ENCODE measurements at places on chromosomes 12 and 14.

- no peak for DNase-seq
- no peaks in the 10 kb centered on the region for H3K27me3 ChIP-seq
- no peaks in the 10 kb centered on the region for H3K36me3 ChIP-seq
- no peaks in the 10 kb centered on the region for H3K4me1 ChIP-seq
Measured at GRCh38 chr14:58736606-58737005, 98.8 kb downstream of the DACT1 start.

DNA sequence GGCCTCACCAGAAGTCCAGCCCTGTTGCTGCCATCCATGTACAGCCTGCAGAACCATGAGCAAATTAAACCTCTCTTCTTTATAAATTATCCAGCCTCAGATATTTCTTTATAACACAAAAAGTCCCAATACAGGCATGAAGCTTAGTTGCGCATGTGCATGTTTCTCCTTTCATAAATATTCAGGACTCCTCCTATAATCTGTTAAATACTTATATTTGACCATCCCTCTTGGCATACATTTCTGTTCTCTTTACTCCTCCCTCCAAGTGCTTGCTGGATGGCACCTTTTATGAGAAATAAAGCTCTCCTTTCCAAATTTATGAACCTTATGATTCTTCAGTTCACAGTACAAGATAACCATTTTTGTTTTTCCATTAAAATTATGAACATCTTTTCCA is 20.5 kb downstream of the DAAM1 start:
- no peak overlapping the region for H3K4me3 ChIP-seq
- DNase-seq = no peak
- H3K36me3 ChIP-seq = no peaks in the 10 kb centered on the region
- H3K27ac ChIP-seq = no peak overlapping the region
- H3K4me1 ChIP-seq = peaks cover 45% of the 10 kb centered on the region

DNA sequence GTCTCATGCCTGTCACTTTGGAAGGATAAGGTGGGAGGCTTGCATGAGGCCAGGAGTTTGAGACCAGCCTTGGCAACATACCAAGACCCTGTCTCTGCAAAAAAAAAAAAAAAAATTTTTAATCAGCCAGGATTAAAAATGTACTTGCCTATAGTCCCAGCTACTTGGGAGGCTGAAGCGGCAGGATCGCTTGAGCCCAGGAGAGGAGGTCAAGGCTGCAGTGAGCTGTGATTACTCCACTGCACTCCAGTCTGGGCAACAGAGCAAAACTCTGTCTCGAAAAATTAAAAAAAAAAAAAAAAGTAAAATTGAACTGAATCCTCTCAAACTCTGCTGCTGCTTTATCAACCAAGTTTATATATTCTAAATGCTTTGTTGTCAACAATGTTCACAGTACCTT is 128.1 kb upstream of the AEBP2 start:
- no peak overlapping the region for H3K27ac ChIP-seq
- H3K4me1 ChIP-seq = no peaks in the 10 kb centered on the region
- H3K4me3 ChIP-seq = no peak overlapping the region
- no peak for DNase-seq
- H3K27me3 ChIP-seq = no peaks in the 10 kb centered on the region

DNA sequence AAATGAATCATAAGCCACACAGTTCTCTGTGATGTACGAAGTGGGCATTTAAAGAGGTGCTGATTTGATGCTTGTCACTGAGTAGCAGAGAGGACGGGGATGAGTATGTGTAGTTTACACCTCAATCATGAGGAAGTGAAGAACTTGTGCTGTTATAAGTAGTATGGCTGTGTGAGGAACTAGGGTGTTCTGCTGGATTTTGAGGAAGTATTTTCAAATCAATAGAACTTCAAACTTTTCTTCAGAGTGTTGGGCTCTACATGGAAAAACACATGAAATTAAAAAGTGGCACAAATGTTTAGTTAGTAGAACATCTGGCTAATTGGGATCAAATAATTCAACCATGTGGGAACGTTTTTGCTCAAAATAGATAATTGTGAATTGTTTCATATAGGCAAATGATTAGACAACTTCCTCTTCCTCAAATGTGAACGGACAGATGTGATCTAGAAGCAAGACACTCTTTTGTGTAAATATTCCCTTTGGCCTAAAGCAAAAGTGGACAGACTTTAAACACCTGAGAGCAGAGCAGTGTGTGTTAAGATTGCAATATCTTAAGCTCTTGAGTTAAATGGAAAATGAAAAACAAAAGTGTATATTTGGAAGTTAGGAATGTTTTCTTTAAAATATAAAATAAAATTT is 168.5 kb downstream of the NAV3 start:
- no peak overlapping the region for H3K27ac ChIP-seq
- H3K36me3 ChIP-seq = no peaks in the 10 kb centered on the region

DNA sequence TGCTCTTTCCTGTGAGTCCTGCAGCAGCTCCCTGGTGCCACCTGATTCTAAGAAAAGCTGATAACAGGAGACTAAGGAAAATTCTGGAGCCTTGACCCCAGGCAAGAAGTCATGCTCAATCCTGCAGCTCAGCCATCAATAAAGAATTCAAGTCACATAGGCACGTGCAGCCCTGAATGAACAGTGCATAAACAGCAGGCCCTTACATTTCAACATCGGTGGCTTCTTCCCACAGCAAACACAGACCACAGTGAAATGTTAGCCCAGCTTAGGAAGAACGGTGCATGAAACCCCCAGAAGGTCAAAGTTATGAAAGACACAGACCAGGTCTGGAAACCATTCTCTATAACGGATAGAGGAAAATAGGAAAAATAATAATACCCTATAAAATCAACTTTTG is 10.5 kb downstream of the CINP start:
- H3K4me3 ChIP-seq = no peak overlapping the region
- no peaks in the 10 kb centered on the region for H3K4me1 ChIP-seq
- peak overlapping the region; percentile 6 for H3K27ac ChIP-seq
- no peaks in the 10 kb centered on the region for H3K27me3 ChIP-seq
- DNase-seq = no peak
- H3K36me3 ChIP-seq = peaks cover 98% of the 10 kb centered on the region

- H3K27me3 ChIP-seq = no peaks in the 10 kb centered on the region
- H3K27ac ChIP-seq = no peak overlapping the region
- no peak overlapping the region for H3K4me3 ChIP-seq
- no peaks in the 10 kb centered on the region for H3K4me1 ChIP-seq
- no peaks in the 10 kb centered on the region for H3K36me3 ChIP-seq
- no peak for DNase-seq
Measured at GRCh38 chr12:58453306-58453705, 467.0 kb downstream of the LRIG3 start.

DNA sequence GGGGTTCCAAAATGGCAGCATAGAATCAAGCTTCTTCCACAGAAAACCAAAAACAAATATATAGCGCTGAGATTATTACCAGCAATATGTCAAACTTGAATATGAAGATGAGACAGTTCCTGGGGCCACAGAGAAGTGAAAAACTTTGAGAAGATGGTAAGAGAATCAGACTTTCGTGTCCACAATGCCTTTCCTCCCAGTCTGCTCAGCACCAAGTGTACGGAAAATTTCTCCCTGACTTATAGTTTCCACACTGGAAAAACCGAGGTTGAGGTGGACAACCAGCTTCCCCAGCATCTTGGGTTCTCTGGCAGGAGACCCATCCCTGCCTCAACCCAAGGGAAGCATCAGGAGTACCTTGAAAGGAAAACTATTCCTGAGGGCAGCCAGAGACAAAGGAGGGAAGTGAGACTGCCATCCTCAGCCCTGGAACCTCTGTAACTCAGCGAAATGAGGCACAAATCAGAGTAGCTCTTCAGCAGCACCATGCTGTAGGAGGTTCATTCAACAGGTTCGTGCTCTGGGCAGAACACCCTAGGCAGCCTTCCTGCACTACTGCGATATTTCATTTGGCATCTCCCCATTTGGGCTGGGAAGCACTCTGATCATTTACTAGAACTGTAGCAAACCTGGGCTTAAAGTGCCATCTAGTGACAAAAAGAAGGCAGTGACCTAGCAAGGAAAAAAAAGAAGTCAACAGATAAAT is 52.4 kb upstream of the CAPRIN2 start:
- H3K36me3 ChIP-seq = no peaks in the 10 kb centered on the region
- no peaks in the 10 kb centered on the region for H3K4me1 ChIP-seq
- H3K27ac ChIP-seq = no peak overlapping the region
- peak; percentile 28 for DNase-seq

- no peak overlapping the region for H3K27ac ChIP-seq
- H3K4me1 ChIP-seq = no peaks in the 10 kb centered on the region
- no peak overlapping the region for H3K4me3 ChIP-seq
Measured at GRCh38 chr12:91896286-91897024, 249.2 kb downstream of the BTG1 start.

DNA sequence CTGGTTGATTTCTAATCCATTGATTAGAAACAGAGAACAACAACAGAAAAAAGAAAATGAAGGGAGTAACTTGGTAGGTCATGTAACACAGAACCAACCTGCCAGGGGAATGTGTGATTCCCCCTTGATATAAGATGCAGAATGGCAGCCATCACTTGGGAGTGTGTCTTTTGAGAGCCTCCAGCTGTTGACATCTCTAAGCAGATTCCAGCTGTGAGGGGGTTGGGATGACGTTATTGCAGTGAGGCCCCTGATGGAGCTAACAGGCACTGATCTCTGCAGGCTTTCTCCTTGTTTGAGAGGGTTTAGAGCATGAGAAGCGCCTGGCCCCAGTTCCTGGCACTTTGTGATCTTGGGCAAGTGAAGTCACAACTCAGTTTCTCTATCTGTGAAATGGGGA is 124.9 kb downstream of the PELI2 start:
- no peak for DNase-seq
- no peaks in the 10 kb centered on the region for H3K36me3 ChIP-seq
- H3K27me3 ChIP-seq = no peaks in the 10 kb centered on the region
- H3K4me3 ChIP-seq = no peak overlapping the region
- H3K4me1 ChIP-seq = no peaks in the 10 kb centered on the region
- no peak overlapping the region for H3K27ac ChIP-seq

GRCh38 chr14:101083564-101084435 is 180.3 kb upstream of the RTL1 start:
- no peak overlapping the region for H3K4me3 ChIP-seq
- DNase-seq = no peak
- H3K36me3 ChIP-seq = no peaks in the 10 kb centered on the region
- no peaks in the 10 kb centered on the region for H3K27me3 ChIP-seq
- H3K27ac ChIP-seq = no peak overlapping the region

DNA sequence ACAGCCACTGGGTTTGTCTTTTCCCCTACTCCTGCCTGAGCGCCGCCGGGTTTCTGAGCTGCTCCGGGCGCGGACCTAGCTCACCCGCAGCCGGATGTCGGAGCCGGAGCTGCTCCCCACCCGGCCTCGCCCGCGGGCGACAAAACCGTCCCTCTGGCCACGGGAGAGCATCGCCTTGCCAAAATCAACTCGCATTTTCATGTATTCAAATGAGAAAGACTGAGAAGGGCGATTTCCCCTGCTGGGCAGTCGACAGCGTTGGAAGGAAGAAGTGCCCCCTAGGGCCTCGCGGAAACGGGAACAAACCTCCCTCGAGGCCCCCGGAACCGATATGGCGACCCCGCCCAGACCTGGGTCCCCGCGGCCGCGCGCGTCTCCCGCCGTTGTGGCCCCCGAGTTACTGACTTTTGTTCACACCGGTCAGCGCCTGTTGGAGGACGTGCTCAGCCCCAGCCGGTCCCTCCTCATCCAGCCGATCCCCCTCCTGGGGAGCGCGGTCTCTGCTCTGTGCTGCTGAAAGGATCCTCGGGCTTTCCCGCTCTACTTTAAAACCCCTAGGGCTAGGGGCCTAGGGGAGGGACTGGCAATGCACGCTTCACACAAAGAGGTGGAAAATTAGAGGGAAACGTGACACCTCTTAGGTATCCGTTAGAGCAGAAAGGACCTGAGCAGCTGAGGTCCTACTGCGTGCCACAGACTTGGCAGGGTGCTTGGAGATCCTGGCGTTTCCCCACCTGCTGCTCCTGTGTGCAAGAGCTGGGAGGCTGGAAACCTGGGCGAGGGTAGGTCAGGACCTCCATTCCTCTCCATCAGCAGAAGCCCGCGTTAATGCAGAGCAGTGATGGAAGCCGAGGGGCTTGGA is 4.3 kb downstream of the TTC6 start:
- DNase-seq = no peak
- peaks cover 96% of the 10 kb centered on the region for H3K27me3 ChIP-seq
- H3K36me3 ChIP-seq = no peaks in the 10 kb centered on the region
- H3K4me1 ChIP-seq = peaks cover 11% of the 10 kb centered on the region

DNA sequence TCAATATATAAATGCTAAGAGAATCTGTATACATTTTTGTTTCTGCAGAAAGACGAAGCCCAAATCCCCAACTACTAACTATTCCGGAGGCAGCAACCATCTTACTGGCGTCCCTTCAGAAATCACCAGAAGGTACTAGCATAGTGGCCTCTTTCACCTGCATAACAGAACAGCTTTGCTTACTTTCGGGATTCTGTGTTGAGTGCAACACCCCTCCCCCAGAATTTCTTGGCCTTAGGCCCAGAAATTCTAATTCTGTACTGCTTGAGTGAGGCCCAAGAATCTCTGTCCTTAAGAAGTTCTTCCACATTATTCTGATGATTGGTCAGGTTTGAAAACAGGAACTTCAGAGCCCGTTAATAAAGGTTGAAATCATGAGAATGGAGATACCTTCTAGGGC is 2.9 kb downstream of the SPX start:
- H3K4me1 ChIP-seq = peaks cover 5% of the 10 kb centered on the region
- no peaks in the 10 kb centered on the region for H3K36me3 ChIP-seq
- no peak overlapping the region for H3K27ac ChIP-seq
- no peak for DNase-seq
- no peak overlapping the region for H3K4me3 ChIP-seq

DNA sequence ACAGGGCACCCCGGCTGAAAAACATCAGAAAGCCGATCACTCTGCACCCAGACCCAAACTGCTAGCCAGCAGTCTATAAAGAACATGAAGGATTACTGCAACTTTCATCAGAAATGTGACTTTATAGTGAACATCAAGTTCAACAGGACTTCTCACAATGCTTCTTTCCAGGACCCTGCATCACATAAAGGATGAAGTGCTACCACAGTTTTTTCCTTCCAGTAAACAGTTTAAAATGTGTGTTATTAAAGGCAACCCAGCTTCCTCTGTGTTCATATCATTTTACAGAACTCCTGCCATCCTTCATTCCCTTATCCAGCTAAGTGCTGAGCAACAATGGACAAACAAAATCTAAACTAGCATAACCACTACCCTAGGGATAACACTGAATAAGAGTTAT is 280.3 kb upstream of the DIO2 start:
- no peaks in the 10 kb centered on the region for H3K27me3 ChIP-seq
- no peak overlapping the region for H3K4me3 ChIP-seq
- no peaks in the 10 kb centered on the region for H3K36me3 ChIP-seq
- H3K27ac ChIP-seq = no peak overlapping the region
- no peaks in the 10 kb centered on the region for H3K4me1 ChIP-seq

DNA sequence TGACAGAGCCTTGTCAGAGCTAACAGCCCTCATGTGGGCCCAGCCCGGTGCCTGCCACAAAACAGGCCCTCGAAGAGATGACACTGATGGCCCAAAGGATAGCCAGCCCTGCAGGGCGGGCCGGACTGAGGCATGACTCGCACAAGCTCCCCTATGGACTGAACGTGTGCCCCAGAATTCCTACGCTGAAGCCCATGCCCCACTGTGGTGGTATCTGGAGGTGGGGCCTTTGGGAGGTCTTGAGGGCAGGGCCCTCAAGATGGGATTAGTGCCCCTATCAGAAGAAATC is 38.6 kb downstream of the CHGA start:
- peak overlapping the region; percentile 86 for H3K27ac ChIP-seq
- DNase-seq = no peak
- H3K4me3 ChIP-seq = no peak overlapping the region
- no peaks in the 10 kb centered on the region for H3K36me3 ChIP-seq

GRCh38 chr12:24083838-24084237 is 134.4 kb upstream of the SOX5 start:
- no peak overlapping the region for H3K4me3 ChIP-seq
- H3K4me1 ChIP-seq = no peaks in the 10 kb centered on the region
- H3K36me3 ChIP-seq = no peaks in the 10 kb centered on the region
- DNase-seq = no peak
- no peaks in the 10 kb centered on the region for H3K27me3 ChIP-seq

Data from tibial nerve (tissue), 4 donors.